Foreskin melanocyte (primary cell): ENCODE measurements at places on chromosomes 11 and 22.

DNA sequence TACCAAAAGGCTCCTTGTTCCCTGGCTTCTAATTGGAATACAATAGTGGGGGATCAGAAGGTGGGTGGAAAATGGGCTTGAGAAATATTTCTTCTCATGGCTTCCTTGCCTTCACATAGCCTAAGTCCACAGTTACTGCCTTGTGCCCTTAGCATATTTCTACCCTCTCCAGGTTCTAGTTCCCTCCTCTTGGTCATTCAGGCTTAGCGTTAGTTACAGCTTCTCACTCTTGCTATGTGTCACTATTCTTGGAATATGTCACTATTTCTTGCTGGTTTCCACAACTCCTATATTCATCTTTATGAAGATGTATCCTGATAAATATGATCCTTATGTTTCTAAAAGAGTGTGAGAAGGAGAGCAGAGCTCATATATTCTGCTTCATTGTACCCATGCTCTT lies 2.5 kb downstream of the OR2D2 start:
- no peak for DNase-seq

GRCh38 chr11:69892237-69892985 lies 73.2 kb upstream of the FGF3 start:
- DNase-seq: no peak

- no peak for DNase-seq
These were observed 9.9 kb upstream of the TALDO1 start for GRCh38 chr11:737366-737765.

DNA sequence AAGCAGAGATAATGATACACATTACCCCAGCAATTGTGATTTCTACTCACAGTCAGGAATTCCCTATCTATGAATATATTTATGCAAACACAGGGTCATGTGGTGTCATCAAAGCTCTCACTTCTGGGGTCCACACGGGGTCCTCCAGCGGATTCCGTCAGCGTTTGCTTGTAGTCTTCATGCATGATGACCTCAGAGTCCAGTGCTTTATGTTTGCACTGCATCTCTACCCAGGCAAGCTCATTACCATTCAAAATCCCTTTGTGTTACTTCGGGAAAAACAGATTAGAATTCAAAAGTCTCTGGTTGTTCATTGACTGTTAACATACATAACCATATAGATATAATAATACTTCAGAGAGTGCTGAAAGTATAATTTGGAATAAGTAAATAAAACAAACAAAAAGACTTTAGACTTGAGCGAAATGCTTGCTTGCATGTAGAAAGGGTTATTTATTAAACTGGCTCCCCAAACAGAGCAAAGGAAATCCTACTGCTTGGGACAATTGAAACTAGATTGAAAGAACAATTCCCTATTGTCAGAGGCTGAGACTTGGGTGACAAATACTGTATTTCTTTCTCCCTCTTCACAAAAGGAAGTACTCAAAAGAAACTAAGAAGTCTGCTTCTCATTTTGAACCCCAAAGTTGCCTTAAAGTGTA lies 423.1 kb downstream of the ETS1 start:
- DNase-seq: peak; percentile 31

- DNase-seq: no peak
These were observed 15.8 kb upstream of the ZC3H12C start for GRCh38 chr11:110077346-110077745.

DNA sequence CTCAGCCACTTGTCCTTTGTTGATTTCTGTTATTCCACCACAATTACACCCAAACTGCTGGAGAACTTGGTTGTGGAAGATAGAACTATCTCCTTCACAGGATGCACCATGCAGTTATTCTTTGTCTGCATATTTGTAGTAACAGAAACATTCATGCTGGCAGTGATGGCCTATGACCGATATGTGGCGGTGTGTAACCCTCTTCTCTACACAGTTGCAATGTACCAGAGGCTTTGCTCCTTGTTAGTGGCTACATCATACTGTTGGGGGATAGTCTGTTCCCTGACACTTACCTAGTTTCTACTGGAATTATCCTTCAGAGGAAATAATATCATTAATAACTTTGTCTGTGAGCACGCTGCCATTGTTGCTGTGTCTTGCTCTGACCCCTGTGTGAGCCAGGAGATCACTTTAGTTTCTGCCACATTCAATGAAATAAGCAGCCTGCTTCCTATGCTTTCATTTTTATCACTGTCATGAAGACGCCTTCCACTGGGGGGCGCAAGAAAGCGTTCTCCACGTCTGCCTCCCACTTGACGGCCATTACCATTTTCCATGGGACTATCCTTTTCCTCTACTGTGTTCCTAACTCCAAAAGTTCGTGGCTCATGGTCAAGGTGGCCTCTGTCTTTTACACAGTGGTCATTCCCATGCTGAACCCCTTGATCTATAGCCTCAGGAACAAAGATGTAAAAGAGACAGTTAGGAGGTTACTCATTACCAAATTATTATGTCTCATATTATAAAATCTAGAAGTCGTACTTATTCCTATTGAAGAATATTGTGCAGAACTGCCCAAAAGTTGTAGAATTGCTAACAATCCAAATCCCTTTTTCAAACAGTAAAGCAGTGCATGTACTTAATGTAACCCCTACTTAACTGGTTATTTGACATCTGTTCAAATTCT lies 53.2 kb downstream of the OR4C6 start:
- DNase-seq: peak; percentile 6

DNA sequence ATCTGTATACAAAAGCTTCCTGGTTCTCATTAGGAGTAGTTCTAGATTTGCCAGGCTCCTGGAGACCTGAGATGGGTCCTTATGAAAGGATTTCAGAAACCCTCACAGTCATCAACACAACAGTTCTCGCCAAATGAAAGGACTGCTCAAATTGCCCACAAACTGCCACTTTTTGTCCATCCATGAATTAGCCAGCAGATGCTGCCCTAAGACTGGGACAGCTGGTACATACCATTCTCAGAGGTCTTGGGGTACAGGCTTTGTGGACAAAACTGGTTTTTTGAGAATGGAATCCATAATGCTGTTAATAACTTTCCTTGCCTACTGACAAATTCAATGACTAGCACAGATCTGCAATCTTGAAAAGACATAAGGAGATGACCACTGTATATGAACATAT lies 23.4 kb upstream of the BDNF start:
- no peak for DNase-seq

GRCh38 chr22:20472629-20473442 lies 22.8 kb downstream of the KLHL22 start:
- no peak for DNase-seq

DNA sequence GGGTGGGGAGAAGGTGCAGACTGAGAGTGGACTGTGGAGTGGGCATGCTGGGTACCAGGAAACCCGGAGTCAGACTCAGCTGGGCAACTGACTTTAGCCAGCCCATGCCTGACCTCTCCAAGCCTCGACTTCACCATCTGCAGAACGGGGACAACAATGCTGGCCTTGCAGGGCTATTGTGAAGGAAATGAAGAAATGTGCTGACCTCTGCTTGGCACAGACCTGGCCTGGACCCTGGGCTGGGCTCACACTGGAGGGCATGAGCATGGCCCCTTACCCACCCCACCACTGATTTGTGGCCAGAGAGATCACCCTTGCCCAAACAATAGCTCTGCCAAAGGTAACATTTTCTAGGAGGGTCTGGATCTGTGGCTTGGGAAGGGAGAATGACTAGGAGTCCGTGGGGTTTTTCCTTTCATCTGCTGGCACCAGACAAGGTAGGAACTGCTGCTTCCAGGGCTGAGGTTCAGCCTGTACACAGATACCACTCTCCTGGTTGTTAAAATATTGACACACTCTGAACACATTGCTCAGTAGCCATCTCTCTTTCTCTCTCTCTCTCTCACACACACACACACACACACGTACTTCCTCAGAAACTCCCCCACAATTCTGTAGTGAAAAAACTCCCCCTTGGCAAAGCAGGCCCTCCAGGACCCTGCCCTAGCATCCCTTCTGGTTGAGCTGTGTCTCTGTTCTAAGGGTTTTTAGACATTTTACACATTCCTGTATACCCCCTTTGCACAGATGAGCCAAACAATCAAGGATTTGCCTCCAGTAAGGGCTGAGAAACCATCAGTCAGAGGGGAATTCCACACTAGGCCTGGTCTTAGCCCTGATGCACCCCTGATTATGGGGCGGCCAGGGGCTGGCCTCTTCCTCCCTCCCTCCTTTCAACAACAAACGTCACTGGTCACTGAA lies 1.0 kb downstream of the MOGAT2 start:
- no peak for DNase-seq

DNA sequence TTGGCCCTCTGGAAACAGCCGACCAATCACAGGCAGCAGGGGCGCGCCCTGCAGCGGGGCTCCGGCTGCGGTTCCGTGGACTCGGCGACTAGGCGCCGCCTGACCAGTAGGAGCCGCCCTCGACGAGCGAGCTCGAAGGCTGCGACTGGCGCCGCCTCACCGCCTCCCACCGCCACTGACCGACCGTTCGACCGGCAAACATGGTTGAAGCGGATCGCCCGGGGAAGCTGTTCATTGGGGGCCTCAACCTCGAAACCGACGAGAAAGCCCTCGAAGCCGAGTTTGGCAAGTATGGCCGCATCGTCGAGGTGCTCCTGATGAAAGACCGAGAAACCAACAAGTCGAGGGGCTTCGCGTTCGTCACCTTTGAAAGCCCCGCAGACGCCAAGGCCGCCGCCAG lies at the start of gene RBMXL2:
Gene RBMXL2 (plus strand): TSS at position 78 of the 400 bp plus-strand sequence. CDS start 123 bp downstream, at position 201.
- no peak for DNase-seq

DNA sequence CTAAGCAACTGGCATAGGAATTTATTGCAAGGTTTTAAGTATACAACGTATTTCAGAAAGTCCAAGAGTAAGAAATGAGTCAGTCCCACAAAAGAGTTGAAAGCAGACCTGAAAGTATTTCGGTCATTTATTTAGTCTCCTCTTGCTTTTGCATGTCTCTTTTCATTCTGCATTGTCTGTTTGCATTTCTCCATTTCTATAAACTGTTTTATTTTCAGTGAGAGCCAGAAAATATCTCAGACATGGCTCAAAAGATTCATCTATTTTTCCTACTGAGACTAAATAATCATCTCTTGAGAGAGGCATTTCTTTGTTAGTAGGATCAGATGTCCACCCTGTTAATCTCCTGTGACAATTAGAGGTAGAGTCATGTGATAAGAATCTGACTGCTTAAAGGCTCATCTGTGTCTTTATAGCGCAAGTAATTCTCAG lies 219.1 kb upstream of the CCDC179 start:
- peak; percentile 44 for DNase-seq

- no peak for DNase-seq
These were observed 2.3 kb downstream of the ADORA2A start for GRCh38 chr22:24429411-24430365.

GRCh38 chr11:94820480-94820879 lies 52.3 kb downstream of the AMOTL1 start:
- no peak for DNase-seq

GRCh38 chr11:64850979-64851567 lies 6.6 kb upstream of the CDC42BPG start:
- DNase-seq: no peak

GRCh38 chr11:75944515-75944914 lies 129.5 kb downstream of the UVRAG start:
- DNase-seq: no peak

DNA sequence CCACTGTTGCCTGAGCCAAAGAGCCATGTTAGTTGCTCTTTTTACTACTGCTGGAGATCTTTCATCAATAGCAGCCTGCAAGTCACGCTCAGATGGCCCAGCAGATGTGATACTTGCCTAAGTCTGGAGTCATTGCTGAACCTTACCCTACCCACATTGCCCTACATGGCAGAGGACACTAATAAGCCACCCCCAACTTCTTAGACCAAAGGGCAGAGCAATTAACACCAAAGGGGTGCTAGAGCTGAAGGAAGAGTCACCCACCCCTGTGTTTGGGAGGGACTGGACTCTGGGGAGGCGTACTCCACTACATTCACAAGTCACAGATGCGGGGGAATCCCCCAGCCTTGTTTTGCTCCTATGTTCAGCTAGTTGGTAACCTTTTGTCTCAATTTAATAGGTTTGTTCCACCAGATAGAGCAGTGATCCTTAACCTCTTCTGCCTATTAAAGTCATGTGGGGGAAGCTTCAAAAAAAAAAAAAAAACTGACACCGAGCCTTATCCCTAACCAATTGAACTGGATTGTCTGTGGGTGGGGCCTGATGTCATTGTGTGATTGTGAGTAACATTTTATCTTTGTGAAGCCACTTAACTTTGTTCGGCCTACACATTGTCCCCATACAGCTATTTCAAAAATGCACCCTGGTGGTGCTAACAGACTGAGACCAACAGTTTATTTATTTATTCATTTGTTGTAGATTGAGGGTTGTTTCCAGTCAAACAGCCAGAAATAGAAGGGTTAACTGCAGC lies 13.1 kb downstream of the ADM start:
- no peak for DNase-seq

DNA sequence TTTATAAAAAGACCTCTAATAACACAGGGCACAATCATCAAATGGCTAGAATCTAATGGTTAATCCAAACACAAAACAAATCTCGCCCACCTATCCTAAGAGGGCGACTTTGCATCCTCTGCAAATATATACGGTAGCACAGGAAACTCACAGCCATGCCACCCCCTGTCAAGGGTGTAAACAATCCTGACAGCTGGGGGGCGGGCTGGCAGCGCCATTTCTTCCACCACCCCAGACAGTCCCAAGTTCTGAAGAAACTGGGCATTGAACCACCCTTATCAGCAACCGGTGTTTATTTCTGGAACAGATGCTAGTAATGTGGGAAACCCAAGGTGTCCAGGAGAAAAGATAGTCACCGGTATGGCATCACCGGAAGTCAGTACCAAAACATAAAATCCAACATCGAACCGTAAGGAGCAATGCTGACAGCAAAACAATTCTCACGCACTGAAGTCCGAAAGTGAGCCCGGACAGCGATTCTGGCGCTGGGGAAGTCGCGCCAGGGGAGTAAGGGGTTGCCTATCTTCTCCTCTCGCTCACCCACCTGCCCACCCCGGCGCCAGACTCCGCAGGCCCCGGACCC lies 825 bp downstream of the FBXO3 start:
- no peak for DNase-seq

- DNase-seq: no peak
These were observed 84.0 kb downstream of the GGTLC2 start for GRCh38 chr22:22728382-22728781.

DNA sequence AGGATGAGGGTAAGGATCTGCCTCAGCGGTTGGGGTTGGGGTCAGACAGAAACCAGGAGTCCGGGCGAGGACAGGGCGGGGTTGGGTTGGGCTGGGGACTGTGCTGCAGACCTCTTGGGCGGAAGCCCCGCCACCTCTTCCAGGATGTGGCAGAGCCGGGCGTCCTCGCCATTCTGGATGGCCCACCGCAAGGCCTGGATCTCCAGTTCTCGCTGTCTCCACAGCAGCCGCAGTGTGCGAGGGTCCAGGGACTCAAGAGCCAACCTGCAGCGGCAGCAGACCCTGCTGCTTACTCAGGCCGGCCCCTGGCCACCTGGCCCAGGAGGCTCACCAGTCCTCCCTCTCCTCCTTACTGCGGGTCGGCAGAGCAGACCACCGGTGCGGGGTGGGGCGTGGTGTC lies 2.0 kb downstream of the LMNTD2 start:
- no peak for DNase-seq

GRCh38 chr11:8296872-8297271 lies 33.2 kb upstream of the LMO1 start:
- no peak for DNase-seq

- peak; percentile 20 for DNase-seq
These were observed 17.2 kb downstream of the CLDN25 start for GRCh38 chr11:113796663-113797259.
